ENCODE measurements at places on chromosomes 7 and 10.

DNA sequence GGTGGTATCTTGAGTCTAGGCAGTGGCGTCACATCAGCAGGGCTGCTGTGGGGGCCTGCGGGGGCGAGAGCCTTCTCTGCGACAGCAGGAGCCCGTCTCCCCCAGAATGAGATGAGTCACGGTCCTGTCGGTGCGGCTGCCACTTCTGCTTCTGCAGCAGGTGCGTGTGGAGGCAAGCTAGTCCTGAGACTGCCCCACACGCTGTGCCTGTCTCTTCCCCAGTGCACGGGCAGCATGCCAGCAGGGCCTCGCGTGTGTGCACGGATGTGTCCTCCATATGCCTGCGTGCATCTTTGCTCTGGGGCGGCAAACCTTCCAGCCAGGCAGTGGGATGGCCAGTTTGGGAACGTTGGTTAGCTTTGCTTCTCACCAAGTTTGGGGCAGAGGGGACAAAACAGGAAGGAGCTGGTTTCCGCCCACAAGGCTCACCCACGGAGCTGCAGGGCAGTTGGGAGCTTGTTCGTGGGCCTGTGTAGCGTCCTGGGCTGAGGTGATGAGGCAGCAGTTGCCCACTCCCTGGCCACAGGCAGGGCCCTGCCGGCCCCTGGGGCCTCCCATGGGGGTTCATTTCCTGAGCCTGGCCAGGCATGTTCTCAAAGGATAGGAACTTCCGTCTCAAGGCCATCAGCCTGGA, 60.8 kb upstream of the PPIF start:
- DNase-seq, result no peak

DNA sequence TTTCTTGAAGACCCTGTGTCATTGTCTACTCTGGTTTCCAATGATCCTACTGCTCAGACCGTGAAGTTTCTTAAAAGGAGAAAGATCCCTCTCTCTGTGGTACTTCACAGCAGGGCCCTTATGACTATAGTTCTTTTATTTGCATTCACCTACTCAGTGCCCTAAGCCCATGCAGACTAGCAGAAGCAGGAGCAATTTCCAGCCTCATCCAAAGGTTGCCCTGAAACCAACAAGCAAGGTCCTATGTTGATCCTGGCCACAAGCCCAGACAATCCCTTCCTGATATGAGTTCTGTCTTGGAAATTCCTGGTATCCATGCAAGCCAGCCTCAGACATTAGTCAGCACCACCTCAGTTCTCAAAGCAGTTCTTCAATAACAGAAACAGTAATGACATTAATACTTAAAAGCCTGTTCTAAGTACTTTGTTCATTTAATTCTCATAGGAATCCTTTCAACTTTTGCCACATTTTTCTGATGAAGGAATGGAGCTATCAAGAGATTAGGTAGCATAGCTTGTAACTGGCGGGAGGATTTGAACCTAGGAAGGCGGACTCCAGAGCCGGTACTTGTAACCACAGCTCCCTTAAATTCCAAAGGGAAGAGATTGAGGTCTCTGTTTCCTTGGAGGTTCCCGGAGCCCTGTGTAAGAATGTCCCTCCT, 58.1 kb upstream of the ST8SIA6 start:
- no peak for DNase-seq

DNA sequence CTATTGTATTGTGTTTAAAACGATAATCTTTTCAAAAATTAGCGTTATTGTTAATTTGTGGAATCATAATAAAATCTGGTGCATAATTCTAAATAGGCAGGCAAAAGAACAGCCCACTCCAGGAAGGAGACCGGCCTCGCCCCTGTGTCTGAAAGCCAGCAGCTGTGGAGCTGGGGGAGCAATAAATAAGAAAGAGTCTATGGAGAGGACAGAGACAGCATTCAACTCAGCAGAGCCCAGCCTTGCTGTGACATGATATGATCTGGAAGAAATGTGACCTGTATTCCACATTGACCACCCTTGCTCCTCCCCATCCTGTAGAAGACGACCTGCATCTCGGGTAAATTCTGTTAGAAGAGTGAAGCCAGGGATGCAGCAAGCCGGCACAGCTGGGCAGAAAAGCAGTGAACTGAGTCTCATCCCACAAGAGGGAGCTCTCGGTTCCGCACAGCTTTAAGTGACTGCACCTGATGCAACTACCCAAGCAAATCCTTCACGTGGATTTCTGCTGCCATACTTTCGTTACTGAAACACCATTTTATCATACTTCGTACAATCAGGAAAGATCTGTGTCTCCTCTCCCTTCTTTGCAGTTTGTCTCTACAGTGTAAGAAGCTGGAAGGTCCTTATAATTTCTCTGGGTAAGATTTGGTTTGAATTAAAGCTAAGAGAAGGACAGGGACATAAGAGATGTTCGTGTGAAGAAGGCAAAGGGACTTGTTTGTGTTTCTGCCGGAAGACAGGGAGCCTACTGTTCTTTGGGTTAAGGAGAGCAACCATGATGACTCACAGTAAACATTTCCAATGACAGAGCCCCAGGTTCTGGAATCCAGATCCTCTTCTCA, 427.1 kb downstream of the GPAM start:
- DNase-seq, result no peak

DNA sequence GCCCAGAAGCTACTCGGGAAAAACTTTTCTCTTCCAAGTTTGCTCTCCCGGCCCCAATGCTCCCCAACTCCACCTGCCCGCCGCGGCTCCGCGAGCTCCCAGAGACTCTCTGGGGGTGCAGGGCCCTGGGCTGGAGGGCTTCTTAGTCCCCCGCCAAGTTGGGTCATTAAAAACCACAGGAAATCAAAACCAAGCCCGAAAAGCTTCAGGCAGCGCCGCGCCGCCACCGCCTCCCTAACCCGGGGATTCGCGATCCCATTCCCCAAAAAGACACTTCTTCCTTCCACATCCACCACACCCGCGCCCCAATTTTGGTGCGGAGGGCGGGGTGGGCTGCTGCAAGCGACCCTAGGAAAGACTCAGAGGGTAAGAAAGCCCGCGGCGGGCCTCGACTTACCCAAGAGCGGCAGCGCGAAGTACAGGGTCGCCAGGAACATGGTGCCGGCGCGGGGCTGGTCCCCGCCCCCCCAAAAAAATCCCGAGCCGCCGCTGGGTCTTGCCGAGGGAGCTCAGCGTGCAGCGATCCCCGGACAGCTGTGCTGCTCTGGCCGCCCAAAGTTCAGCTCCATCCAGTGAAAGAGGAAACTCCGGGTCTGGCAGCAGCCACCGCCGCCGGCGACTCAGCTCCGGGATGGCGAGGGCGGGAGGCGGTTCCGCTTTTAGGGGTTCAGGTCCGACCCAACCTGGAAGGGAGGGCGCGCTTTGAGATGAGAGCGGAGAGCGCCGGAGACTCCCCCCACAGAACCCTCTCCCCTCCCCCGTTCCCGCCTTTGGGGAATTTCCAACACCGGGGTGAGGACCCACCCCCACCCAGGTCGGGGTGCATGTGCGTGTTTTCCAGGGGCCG, 1.2 kb downstream of the GFRA1 start:
- DNase-seq, result no peak

DNA sequence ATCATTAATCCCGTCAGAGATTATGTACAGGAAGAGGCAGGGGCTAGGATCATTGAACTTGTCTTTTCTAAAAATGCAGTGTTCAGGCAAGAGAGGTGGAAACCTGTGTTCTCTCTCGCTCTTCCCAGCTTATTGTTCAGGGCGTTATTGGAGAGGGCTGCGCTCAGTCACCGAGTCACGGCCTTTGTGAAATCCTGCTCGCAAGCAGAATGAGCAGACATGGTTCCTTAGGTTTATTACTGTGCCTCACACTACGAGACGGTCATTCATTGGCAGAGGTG, 631 bp upstream of the PRKRIP1 start:
- DNase-seq, result no peak

DNA sequence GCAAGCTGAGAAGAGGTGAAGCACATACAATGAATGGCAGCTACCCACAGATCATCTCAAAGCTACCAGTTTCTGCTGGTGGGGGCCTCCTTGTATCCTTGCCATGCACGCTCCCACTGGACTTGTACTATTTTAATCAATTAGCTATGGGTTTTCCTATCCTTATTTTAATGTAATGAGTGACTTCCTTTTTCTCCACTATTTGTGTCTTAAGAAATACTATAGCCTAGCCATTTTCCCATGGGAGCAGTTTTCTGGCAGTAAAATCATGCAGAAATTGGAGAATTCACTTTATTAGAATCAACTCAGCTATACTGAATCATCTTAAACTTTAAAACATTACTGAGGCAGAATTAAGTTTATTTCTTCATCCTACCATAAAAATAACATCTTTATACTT, 73.5 kb downstream of the CTNNA3 start:
- no peak for DNase-seq

DNA sequence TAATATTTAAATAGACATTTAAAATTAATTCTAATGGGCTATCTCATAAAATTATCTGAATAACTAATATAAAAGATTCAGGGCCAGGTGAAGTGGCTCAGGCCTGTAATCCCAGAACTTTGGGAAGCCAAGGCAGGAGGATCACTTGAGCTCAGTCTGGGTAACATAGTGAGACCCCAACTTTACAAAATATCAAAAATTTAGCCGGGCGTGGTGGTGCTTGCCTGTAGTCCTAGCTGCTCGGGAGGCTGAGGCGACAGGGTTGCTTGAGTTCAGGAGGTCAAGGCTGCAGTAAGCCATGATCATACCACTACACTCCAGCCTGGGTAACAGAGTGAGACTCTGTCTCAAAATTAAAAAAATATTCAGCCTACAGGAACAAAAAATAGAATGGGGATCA, 12.5 kb downstream of the NOBOX start:
- no peak for DNase-seq

DNA sequence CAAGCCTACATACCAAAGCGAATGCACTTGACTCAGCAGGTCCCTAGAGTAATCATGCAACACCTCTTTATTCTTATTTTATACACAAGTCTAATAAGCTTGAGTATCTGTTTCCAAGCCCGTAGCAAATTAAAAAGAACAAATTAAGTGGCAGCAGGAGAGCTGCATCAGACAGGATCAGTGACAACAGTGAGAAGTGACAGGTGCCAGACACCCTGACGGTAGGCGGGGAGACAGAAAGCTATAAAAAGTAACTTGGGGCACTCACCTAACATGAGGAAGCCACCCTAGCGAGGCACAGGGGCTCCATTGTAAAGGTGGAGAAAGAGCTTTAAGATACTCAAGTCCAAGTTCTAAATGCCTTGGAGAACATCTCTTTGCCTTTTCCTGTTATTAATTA, 174.2 kb downstream of the PLXNA4 start:
- no peak for DNase-seq

- no peak for DNase-seq
Measured at GRCh38 chr7:27161721-27162560, 3.4 kb downstream of the HOXA9 start.

DNA sequence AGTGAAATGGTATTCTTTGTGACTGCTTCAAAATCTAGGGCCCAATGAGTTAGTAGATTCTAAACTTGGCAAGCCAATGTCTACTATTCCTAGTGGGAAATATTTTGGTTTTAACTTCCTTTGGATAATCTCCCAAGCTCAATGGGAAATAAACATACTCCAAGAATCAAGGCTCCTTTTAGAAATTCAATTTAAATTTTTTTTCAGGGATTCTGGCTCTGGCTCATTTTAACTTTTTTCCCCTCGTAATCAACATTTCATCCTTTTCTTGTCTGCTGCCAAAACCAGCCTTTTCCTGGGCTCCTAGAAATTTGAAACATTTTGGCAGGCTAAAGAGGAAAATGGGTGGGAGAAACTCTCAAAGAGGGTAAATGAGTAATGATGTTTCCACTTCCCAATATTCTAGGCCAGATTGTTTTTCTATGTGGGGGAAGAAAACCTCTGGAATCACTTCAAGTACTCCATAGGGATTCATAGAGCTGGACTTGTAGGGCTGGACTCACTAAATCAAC, 85.6 kb upstream of the AGR3 start:
- DNase-seq, result no peak

GRCh38 chr10:132068431-132069121, 2.8 kb downstream of the JAKMIP3 start:
- no peak for DNase-seq

DNA sequence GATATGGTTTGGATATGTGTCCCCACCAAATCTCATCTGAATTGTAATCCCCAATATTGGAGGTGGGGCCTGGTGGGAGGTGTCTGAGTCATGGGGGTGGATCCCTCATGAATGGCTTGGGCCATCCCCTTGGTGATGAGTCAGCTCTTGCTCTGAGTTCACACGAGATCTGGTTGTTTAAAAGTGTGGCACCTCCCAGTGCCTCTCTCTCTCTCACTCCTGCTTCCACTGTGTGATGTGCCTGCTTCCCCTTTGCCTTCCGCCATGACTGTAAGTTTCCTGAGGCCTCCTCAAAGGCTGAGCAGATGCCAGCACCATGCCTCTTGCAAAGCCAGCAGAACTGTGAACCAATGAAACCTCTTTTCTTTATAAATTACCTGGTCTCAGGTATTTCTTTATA, 4.8 kb upstream of the GCK start:
- no peak for DNase-seq

- no peak for DNase-seq
Measured at GRCh38 chr7:45646207-45646821, 72.1 kb downstream of the ADCY1 start.

DNA sequence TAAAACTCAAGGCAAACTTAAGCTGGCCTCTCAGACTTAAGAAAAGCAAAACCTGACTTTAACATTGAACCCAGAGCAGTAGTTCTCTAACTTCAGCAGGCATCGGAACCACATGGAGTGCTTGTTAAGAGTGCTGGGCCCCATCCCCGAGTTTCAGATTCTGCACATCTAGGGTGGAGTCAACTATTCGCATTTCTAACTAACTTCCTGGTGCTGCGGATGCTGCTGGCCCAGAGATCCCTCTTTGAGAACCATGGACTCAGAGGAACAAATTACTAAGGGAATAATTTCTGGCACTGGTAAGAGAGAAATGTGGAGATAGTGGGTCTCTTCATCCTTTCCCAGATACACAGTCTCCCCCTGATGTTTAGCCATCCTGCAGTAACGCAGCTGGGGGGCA, 14.6 kb upstream of the NPFFR1 start:
- DNase-seq, result no peak

- DNase-seq, result no peak
Measured at GRCh38 chr7:148807436-148807835, 76.7 kb downstream of the EZH2 start.
